ENCODE measurements at places on chromosomes 4 and X.

- no peak for DNase-seq
These were observed 72.6 kb downstream of the WWC2 start for GRCh38 chr4:183171484-183172267.

DNA sequence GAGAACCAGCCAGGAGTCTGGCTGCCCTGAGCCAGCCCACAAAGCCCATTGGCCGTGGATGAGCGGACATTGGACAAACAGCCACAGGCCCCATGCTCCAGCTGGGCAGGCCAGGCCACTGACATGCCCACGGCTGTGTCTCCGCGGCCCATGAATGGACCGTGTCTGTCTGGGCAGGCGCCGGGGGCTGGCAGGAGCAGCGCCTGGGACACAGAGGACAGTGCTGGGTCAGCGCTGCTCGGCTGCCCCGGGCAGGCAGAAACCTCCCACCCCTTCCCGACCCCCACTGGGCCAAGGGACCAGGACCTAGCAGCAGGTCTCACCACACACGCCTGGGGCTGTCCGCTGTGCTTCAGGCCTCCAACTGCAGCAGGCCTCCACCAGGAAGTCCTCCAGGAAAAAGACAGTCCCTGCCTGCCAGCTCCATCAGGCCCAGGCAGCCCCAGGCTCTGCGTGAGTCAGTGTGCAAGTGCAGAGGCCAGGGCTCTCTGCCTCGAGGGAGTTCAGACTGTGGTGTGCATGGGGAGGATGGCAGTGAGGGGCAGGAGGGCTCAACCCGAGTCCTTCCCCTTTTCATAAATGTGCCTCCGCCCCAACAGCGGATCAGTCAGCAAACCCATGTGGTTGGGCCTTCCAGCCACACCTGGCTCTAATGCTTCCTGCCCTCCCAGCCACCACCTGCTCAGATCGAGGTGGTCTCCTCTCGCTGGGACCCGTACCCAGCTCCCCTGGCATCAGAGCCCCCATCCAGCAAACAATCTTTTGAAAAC is 17.2 kb upstream of the FGFR3 start:
- no peak for DNase-seq

- no peak for DNase-seq
These were observed 91.4 kb downstream of the ARSJ start for GRCh38 chr4:113888006-113888405.

DNA sequence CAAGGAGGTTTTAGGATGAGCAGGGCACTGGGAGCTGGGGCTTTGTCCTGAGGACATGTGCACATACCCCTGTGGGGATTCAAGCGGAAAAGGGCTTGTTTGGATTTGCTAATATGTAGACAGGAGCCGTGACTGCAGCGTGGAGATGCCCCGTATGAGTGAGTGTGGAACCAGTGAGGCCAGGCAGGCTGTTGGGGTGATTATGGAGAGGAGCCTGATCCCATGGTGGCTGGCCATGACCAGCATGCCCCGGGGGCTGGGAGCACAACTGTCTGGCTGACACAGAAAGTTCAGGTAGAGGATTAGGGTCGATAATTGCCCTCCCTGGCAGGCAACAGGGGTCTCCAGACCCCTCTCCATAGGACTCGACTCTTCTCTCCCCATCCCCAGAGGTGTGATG is 68.8 kb upstream of the STX18 start:
- no peak for DNase-seq

DNA sequence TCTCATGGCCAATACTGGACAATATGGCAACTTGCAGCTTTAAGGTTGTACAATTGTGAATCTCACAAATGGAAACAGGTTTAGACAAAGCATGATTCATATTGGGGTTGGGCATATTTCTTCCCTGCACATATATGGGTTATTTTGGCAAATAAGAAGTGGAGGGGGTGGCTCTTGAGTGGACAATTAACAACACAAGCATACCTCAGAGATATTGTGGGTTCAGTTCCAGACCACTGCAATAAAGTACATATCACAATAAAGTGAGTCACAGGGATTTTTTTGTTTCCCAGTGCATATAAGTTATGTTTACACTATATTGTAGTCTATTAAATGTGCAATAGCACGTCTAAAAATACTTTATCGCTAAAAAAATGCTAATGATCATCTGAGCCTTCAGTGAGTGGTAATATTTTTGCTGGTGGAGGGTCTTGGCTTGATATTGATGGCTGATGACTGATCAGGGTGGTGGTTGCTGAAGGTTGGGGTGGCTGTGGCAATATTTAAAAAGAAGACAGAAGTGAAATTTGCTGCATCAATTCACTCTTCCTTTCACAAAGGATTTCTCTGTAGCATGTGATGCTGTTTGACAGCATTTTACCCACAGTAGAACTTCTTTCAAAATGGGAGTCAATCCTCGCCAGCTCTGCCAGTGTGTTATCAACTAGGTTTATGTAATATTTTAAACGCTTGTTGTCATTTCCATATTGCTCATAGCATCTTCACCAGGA is 50.5 kb upstream of the OGT start:
- no peak for DNase-seq

DNA sequence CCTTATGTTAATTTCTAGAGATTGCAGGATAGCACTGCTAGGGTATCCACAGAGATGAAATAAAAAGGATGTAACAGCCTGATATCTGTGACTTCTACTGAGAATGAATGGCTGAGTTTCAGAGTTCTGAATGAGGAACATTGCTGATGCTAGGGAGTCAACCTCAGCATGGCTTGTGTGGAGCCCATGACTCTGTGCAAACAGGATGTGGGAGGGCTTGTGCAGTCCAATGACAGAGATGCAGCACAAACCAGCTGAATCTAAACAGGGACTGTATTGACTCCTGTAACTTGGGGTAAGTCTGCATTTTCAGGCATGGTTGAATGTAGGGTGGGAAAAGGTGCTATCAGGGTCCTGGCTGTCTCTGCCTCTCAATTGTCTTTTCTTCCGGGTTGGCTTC is 5.3 kb upstream of the RASL11B start:
- DNase-seq = no peak

- no peak for DNase-seq
These were observed 151.6 kb downstream of the ARSF start for GRCh38 chrX:3192835-3193234.

DNA sequence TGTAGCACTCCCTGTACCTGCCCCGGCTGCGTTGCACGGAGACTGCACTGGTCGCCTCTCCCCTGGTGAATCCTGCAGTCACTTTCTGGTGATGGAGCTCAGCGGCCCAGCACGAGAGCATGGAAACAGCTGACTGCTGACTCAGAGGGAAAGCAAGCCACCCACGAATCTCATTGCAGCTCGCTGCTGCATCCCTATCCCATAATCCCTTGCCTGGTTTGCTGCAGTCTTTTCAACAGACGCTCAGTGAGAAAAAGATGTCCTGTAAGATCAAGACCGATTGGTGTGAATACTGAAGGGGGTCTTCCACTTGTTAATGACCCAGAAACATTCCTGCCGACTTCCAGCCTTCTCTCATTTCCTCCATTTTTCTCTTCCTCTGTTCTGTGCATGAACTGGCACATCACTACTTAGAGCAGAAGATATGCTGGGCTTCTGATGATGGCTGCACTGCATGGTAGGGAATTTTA is 52.9 kb downstream of the TRIM2 start:
- DNase-seq = no peak

DNA sequence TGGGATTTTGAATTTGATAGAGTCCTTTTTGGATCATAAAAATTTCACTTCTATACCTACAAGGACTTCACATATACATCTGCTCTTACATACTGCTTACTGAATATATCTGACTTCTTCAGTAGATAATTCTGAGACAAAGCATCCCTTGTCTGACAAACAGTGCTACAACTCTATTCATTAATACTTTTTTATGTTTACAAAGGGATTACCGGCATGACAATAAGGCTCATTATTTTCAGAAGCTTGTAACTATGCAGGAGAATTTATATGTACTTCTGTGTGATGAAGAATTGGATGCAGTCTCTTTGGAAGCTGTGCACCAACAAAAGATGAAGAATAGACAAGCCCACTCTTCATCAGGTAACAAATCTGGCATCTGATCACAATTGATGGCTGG is 1070.3 kb downstream of the STIM2 start:
- no peak for DNase-seq

DNA sequence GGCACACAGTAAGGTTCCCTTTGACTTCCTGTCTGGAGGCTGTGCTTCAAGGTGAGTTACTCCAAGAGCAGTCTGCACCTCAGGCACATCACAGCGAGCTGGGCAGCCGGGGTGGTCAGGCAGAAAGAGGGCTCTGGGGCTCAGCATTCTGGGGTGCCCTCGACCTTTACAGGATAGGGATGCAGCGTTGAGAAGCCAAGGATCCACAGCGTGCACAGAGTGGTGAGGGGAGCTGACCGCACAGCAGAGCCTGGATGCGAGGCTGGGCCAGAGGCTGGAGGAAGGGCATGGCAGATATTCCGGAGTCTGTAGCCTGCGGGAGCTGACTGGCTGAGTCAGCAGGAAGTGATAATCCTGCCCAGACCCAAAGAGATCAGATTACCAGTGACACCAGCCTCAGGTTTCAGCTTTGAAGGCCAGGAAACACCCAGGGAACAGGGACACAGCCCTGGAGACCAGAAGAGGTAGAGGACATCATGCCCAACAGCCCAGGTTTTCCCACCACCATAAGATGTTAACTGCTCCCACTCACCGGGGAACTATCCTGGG is 38.4 kb upstream of the PDLIM3 start:
- no peak for DNase-seq

- no peak for DNase-seq
These were observed 687 bp upstream of the ZNF275 start for GRCh38 chrX:153333266-153333665.

DNA sequence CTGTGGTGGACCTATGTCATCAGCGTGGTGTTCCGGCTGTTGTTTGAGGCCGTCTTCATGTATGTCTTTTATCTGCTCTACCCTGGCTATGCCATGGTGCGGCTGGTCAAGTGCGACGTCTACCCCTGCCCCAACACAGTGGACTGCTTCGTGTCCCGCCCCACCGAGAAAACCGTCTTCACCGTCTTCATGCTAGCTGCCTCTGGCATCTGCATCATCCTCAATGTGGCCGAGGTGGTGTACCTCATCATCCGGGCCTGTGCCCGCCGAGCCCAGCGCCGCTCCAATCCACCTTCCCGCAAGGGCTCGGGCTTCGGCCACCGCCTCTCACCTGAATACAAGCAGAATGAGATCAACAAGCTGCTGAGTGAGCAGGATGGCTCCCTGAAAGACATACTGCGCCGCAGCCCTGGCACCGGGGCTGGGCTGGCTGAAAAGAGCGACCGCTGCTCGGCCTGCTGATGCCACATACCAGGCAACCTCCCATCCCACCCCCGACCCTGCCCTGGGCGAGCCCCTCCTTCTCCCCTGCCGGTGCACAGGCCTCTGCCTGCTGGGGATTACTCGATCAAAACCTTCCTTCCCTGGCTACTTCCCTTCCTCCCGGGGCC is 1.2 kb downstream of the GJB1 start:
- no peak for DNase-seq

DNA sequence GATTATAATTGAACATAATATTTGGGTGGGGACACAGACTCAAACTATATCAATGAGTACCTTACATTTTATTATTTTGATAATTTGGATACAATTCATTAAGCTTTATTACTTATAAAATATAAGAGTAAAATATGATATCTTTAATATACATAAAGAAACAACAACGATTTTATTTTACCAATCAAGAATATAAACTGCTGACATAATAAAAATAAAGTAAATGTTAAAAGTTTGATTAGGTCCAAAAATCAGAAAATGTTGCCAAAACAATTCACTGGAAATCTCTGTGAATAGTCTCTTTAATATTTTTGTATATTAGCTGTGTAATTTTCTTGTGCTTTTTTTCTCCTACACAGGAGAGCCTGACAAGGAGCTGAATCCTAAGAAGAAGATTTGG is 21.4 kb downstream of the GIMD1 start:
- DNase-seq = no peak

GRCh38 chr4:184958127-184958922 is 60.0 kb upstream of the HELT start:
- no peak for DNase-seq

DNA sequence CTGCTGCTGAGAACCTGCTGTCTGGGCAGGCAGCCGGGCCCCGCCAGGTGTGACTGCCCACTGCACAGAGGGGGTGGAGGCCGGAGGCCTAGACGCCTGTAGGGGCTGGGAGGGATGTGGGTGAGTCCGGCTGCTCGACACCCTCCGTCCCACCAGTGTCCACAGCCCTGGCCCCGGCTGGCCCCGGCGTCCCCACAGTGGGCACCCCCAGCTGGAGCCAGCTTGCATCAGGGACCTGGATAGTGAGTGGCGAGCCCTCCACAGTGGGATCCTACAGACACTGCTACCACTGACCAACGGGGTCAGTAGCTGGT is 34.7 kb upstream of the SPON2 start:
- peak; percentile 12 for DNase-seq

- no peak for DNase-seq
These were observed 206.5 kb upstream of the STS start for GRCh38 chrX:6941041-6941440.

GRCh38 chr4:167274351-167274750 is 40.1 kb upstream of the SPOCK3 start:
- no peak for DNase-seq

GRCh38 chr4:150215601-150216000 is 137.4 kb downstream of the DCLK2 start:
- DNase-seq = no peak

GRCh38 chr4:110216129-110216528 is 17.7 kb upstream of the ELOVL6 start:
- no peak for DNase-seq

GRCh38 chrX:139052461-139052860 is 340.9 kb upstream of the FGF13 start:
- no peak for DNase-seq

- no peak for DNase-seq
These were observed 662.5 kb downstream of the RAPGEF2 start for GRCh38 chr4:159765382-159765781.

Data from omental fat pad (tissue), 4 donors.